ENCODE measurements at places on chromosomes 13 and 19.
A peak's percentile ranks its signal among the peaks of the same experiment; 100 is the strongest.

DNA sequence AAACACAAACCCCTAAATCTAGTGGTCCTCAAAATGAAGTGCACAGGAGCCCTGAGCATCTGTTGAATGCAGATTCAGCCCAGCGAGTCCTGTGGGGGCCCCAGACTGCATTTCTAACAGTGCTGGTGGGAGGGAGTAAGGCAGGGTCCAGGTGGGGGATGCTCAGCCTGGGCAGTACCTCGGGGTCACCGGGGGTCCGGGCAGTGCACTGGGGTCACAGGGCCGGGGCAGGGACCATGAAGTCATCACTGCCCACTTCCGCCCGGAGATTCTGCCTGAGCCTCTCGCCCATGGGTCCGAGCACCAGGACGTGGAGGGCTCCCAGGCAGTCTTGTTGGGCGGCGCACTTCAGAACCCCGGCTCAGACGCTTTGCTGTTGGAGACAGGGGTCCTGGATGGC, 838 bp upstream of the ATP4B start:
- no peak for DNase-seq

DNA sequence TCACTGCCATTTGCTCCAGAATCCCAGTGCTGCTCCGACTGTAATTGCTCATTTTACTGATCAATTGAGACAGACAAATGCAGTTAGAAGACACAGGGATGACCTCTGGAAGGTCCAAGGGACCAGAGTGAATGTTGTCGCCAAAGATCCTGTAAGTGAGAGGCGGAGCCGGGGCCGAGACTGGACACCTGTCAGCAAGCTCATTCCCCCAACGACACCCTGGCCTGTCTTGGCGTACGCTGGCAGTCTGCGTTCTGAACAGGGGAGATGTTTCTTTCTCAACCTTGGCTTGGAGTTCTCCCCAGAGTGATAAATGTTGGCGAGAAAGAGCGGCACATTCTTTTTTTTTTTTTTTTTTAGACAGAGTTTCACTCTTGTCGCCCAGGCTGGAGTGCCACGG, 24.2 kb downstream of the GADD45B start:
- DNase-seq = no peak

DNA sequence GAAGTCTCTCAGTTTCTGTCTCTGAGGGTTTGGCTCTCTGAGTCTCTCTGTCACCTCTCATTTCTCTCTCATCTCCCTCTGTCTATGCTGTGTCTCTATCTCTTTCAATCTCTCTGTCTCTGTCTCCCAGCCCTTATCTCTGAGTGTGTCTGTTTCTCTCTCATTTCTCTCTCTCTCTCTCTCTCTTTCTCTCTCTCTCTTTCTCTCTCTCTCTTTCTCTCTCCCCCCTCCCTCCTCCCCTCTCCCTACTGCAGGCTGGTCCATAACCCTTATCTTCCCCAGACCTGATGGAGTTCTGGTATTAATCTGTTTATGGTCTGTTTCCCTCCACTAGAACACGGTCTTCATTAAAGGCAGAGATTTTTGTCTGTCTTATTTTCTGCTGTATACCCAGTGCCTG, 1.3 kb upstream of the PVR start:
- DNase-seq = no peak

DNA sequence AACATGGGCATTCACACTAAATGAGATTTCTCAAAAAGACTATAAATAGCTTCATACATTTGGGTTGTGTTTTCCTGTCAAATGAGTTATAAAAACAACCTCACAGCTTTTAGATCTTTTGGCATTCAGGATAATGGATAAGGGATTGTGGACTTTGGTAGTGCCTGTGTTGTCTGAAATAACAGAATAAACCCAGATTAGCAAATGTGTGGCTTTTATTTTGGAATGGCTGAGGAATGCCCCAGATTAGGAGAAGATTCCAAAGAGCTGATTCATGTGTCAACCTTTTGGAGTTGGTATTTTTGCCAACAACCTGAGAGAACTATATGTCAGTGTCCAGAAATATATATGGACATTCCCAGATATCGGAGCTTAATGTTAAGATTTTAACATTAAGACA, 164.7 kb downstream of the MTUS2 start:
- DNase-seq = no peak

DNA sequence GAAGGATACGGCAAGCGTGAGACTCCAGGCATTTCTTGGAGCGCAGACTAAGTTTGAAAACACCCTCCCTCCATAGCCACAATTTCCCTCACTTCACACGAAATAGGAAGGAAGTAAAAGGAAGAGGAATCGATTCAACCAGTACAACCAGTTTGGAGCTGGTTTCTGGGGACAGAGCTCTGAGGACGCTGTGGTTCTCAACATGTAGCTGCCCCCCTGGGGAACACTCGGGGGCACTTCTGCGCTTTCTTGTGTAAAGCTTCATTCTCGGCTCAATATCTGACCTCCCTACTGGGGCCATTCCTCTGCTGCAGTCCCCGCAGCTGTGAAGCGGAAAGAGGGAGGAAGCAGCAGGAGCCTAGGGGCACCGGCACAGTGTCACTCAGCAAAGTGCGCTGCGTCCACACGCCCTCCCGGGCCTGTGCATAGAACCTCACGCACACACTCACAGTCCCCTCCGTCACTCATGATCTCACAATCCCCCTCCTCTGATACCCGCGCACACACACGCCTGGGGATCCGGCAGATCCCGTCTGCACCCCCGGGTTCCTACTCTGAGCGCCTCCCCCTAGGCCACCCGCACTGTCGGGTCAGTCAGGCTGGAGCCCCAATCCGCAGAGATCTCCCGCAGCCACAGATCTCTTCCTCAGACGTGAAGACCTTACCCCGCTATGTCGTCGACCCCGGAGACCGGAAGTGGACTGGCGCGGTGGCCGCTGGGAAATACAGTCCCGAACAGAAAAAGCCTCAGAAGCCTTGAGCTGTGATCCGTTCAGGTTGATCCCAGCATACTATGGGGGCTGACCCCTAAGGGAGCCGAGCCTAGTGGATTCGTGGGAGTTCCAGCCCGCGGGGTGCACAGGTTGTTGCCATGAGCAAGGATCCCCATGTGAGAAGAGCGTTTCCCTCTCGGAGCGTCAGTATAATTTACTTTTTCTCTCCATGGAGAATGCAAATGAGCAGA, at the start of gene ZNF780A:
Gene ZNF780A, minus strand, starts transcription at position 703 of the 964 bp plus-strand sequence. CDS start 6,190 bp downstream, outside the sequence.
- DNase-seq = peak; percentile 75

GRCh38 chr13:25978961-25979360, 72.9 kb downstream of the SHISA2 start:
- no peak for DNase-seq

- no peak for DNase-seq
Measured at GRCh38 chr13:111875915-111876314, 191.0 kb upstream of the SOX1 start.

GRCh38 chr19:32091241-32091640, 254.2 kb upstream of the ZNF507 start:
- no peak for DNase-seq

DNA sequence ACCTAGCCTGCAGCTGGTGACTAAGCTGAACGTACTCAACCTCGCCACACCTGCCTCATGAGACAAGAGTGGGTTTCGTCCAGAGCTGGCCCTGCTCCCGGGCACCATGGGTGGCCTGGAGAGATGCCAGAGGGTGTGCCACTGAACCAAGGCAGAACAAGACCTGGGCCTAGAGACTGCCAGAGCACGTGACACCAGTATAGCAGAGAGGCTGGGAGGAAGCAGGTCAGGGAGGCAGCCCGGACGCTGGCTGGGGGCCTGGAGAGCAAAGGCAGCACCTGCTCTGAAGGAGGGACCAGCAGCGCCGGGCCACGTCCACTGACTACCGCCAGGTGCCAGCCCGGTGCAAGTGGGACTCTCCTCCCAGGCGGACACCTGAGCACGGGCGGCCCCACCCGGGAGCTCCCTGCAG, 7.3 kb upstream of the C13orf46 start:
- DNase-seq = no peak
